Activated naive CD8-positive, alpha-beta T cell treated with anti-CD3 and anti-CD28 coated beads, Interleukin-2, amount 10 ng/mL, durations not matched to agents 7 days and 5 days (primary cell): ENCODE measurements at places on chromosomes 7 and 10.

- no peak for DNase-seq
These were observed 102.6 kb downstream of the TPST1 start for GRCh38 chr7:66307591-66308215.

- DNase-seq = no peak
These were observed 598.6 kb downstream of the PARD3 start for GRCh38 chr10:34216348-34216945.

DNA sequence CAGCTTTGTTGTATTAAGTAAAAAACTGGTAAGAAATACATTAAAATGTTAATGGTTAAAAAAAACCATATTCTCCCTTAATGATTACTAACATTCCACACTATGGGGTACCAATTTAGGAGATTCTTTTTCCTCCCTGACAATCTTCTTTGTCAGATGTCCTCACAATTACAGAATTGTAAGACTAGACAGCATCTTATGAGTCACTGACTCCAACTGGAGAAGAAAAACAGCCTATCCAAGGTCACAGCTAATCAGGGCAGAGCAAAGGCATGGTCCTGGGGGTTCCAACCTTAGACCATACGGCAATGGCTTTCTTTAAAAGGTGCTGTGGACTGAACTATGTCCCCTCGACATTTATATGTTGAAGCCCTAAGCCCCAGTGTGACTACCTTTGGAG is 127.6 kb downstream of the DLG5 start:
- no peak for DNase-seq

GRCh38 chr10:103592186-103593021 is 98.9 kb downstream of the NEURL1 start:
- DNase-seq = peak; percentile 53

DNA sequence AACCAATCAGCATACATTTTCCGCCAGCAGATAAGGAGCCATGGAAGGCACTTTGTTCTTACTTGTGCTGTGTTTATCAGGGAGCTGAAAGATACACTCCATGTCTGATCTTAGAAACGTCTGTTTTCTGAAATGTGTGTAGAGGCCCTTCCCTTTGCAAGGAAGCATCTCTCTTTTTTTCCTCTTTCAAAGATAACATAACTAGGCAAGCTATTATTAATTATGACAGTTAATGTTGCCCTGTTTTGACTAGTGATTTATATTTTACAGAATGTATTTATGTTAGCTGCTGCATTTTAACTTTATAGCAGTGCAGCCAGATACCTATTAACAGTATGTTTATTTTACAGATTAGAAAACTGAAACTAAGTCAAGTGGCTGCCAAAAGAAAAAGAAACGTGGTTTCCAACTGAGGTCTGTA is 683.2 kb upstream of the IGFBP3 start:
- DNase-seq = no peak

DNA sequence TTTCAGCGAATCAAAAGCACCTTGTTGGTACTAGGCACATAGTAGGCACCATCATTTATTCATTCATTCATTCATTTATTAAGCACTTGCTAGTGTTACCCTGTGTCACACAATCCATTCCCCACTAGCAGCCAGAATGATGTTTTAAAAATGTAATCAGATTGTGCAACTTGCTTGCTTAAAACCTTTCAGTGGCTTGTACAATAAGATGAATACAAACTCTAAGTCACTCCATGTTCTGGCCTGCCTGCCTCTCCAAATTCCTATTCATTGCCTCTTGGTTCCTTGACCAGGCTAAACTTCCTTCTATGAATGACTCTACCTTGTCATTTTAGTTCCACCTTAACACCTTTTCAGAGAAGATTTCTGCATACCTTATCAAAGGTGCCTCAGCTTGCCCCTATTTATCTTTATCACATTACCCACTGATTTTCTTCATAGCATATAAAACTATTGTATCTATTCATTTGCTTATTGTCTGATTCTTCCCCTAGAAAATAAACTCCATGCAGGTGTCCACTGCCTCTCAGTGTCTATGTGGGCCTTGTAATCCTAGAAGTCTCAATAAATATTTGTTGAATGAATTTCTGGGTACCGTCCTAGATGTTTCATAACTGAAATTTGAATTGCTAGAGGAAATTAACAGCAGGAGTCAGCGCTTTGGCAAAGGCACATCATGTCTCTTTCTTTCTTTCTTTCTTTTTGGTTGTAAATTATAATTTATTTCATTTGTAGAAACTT is 169.5 kb downstream of the TMEM26 start:
- no peak for DNase-seq

DNA sequence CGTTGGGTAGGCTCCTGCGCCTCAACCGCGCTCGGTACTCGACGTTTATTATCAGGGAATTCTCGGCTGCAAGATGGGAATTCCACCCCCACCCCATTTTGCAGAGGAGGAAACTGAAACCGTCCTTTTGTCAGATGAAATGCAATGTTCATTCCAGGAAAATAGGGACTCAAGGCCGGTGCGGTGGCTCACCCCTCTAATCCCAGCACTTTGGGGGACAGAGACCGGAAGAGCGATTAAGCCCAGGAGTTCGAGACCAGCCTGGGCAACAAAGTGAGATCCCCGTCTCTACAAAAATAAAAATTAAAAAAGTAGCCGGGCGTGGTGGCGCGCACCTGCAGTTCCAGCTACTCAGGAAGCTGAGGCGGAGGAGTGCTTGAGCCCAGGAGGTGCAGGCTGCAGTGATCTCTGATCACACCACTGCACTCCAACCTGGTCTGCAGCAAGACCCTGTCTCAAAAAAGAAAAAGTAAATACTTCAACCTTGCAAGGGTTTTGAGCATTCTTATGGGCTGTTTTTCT is 720 bp upstream of the RFC2 start:
- no peak for DNase-seq
